ENCODE measurements at places on chromosomes 7 and 10.

GRCh38 chr7:1725766-1726630, 55.9 kb downstream of the ELFN1 start:
- DNase-seq, result no peak

GRCh38 chr10:36730316-36730715, 395.1 kb upstream of the ANKRD30A start:
- DNase-seq, result no peak

DNA sequence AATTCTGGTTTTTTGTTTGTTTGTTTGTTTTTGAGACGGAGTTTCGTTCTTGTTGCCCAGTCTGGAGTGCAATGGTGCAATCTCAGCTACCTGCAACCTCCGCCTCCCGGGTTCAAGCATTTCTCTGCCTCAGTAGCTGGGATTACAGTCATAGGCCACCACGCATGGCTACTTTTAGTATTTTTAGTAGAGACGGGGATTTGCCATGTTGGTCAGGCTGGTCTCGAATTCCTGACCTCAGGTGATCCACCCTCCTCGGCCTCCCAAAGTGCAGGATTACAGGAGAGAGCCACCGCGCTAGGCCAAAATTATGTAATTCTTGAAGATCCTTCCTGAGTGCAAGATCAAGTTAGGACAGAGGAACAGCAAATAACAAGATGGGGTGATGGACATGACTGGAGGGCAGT, 719 bp downstream of the ZNF33B start:
- no peak for DNase-seq

DNA sequence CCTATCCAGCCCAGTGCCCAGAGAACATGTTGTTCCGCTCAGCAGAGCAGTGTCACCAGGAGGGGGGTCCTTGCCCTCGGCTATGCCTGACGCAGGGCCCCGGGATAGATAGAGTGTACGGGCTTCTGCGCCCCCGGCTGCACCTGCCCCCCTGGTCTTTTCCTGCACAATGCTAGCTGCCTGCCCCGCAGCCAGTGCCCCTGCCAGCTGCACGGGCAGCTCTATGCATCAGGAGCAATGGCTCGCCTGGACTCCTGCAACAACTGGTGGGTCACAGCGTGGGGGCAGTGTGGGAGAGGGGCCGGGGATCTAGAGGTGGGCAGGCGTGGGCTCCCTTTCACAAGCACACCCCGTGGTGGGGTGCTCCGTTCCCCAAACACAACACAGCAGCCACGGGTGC, 31.4 kb upstream of the ZNF862 start:
- DNase-seq, result no peak

DNA sequence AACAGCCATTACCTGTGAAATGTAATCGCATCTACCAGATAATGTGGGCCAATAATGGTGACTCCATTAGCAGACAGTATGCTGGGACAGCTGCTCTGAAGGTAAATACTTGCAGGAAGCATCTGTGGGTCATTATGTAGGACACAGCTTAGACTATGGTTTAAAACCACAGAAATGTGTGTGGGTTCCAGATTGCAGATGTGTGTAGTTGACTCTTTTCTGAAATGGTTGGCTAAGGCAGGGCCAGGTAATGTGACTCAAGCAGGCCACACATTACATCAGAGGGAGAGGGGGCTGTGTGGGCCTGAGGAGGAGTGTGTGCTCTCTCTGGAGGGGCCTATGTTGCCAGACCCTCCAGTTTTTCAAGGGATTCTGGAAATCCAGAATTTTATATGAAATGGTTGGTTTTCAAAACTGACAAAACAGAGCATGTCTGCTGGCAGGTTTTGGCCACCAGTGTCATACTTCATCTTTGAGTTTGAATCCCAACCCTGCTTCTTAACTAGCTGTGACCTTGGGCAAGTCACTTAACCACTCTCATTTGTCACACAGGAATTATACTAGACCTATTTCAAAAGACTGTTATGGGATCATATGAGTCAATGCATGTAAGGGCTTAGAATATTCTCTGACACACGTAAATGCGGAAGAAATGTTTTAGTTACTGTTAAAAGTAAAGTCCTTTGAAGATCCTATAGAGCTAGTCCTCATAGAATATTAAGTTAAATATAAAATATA, 64.5 kb downstream of the MCMBP start:
- peak; percentile 89 for DNase-seq

DNA sequence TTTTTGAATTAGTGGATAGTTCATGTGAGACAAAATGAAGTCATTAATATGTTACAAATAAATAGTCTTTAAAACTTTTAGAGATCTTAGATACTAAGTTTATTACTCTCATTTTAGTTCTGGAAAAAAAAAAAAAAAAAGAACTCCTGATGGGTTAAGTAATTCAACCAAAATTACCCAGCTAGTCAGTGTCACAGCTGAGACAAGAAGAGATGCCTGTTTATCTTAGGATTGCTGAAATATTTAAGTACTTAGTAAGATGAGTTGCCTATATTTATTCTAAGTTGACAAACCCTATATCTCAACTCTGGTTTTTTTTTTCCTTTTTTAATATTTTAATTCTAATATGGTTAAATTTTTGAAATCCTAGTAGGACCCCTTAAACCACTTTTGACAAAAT, 781.0 kb upstream of the LRRN3 start:
- no peak for DNase-seq

DNA sequence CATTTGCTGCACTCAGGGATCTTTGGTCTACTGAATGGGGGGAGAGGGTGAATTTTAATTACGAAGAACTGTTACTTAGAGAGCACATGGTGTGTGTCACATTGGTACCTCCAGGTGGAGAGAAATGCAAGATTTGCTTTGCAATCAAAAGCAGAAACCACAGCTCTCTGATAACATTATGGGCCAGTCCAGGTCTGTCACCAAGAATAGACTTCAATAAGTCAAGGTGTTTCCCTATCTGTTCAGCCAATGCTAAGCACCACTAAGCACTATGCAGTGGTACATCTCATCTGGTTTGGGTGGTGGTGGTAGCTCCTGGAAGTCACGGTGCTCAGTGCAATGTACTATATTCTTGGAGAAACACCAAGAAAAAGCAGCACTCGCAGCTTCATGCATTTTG, 119.6 kb upstream of the AFAP1L2 start:
- no peak for DNase-seq

GRCh38 chr10:56146806-56147205, 214.3 kb downstream of the ZWINT start:
- no peak for DNase-seq

DNA sequence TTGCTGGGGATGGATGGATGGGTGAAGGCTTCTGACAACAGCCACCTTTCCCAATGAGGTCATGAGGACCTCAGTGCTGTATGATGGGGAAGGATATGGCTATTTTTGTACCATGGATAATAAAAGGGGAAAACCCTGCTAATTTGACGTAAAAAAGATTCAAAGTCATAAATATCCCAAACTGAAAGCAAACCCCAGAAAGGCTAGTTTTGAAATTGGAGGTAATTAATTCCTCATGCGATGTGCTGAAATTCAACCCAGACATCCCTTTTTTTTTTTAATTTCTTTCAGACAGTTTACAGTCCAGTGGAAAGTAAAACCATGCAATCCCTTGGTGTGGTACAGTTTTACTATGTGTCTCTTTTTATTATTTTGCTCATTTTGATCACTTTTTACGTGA, 254.5 kb upstream of the BMPER start:
- DNase-seq, result no peak

DNA sequence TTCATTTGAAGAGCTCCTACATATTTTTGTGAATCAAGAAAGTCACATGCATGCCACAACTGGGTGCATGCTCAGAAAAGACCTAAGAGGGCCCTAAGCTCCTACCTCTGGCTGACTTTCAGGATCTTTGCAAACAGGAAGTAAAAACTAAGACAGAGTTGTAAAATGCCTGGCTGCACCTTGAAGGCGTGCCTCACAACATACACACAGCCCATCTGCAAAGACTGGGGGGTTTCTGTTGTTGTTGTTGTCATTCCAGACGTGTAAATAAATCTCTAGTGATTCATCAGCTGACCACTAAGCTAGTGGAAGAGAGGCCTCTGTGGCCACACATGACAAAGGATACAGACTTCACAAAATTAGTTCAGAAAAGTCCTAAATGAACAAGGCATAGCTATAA, 31.8 kb downstream of the SMURF1 start:
- peak; percentile 67 for DNase-seq

- DNase-seq, result peak; percentile 59
Observed at GRCh38 chr7:98211221-98211675, at the start of gene BHLHA15. Gene BHLHA15 (plus strand): TSS chr7:98211439. CDS start chr7:98212310, 871 bp downstream.

DNA sequence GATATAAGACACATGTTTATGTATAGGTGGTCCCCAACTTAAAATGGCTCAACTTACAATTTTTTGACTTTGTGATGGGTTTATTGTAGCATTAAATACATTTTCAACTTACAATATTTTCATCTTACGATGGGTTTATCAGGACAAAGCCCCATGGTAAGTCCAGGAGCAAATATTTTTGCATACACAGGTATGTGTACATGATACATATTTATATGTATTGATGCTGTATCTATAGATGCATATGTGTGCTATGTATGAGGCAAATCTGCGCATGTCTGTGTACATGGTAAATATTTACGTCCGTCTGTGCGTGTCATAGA, 664 bp upstream of the UBE3C start:
- DNase-seq, result no peak

- DNase-seq, result no peak
Observed at GRCh38 chr10:129719889-129720590, 244.0 kb downstream of the EBF3 start.

DNA sequence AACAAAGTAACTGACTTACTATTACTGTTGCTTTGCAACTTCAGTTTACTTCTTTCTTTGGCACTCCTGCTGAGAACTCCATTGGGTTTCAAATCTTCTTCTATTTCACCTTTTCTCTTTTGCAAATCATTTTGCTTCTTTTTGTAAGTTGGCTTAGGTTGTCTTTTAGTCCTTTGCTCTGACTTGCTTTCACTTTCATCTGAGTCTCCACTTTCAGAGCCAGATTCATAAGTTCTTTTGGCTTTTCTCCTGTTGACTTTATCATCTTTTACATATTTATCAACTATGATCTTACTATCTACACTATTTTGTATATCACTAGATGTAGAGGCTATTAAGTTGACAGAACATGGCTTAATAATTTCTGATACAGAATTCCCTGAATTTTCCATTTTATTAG, 73.4 kb downstream of the NRBF2 start:
- no peak for DNase-seq

GRCh38 chr7:106721816-106722785, 61.1 kb upstream of the CCDC71L start:
- DNase-seq, result no peak

DNA sequence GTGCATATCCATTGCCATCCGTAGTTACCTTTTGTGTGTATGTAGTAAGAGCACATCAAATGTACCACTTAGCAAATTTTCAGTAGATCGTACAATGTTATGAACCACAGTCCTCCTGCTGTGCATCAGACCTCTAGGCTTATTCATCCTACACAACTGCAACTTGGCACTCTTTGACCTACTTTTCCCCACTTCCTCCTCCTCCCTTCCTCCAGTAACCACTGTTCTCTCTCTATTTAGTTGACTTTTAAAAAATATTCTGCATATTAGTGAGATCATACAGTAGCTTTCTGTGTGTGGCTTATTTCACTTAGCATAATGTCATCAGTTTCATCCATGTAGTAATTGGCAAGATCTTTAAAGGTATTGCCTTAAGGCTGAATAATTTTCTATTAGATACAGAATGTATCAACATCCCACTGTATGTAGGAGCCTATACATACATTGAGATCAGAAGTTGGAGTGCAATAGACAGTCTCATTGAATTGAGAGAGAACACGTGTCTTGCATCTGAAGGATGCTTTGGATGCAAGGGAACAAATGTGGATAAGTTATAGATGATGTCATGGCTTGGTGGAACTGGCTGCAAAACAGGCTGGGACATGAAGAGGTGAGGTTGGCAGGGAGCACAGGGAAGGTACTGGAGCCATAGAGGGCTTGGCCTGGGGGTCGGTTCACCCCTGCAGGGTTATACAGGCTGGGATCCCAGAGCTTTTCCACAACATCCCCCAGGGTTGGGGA, 83.0 kb upstream of the FAM180A start:
- no peak for DNase-seq

GRCh38 chr7:74455291-74455804, 1.6 kb downstream of the GTF2IRD1 start:
- DNase-seq, result peak; percentile 84

- DNase-seq, result no peak
Observed at GRCh38 chr10:43667761-43668386, 19.2 kb upstream of the ZNF32 start.

GRCh38 chr7:128155100-128155740, 85.9 kb upstream of the LEP start:
- no peak for DNase-seq

GRCh38 chr7:100894860-100895700, 608 bp downstream of the ACHE start:
- no peak for DNase-seq

DNA sequence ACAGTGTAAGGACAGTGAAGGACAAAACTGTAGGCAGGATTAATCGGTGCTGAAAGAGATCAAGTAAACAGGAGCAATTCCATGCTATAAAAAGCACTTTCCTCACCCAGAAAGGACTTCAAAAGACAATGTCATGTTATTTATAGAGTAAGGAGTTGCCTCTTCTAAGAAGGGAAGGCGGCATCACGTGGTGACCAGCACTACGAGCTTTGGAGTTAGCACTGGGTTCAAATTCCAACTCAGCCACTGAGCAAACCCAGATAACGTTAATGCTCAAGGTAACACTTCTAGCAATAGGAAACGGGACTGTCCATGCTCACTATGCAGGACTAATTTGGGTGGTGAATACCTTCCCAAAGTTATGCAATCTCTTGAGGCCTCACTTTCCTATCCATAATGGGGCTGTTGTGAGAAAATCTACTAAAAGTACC, 715 bp upstream of the PANK1 start:
- DNase-seq, result no peak

- no peak for DNase-seq
Observed at GRCh38 chr10:17278607-17279240, 50.7 kb downstream of the VIM start.

DNA sequence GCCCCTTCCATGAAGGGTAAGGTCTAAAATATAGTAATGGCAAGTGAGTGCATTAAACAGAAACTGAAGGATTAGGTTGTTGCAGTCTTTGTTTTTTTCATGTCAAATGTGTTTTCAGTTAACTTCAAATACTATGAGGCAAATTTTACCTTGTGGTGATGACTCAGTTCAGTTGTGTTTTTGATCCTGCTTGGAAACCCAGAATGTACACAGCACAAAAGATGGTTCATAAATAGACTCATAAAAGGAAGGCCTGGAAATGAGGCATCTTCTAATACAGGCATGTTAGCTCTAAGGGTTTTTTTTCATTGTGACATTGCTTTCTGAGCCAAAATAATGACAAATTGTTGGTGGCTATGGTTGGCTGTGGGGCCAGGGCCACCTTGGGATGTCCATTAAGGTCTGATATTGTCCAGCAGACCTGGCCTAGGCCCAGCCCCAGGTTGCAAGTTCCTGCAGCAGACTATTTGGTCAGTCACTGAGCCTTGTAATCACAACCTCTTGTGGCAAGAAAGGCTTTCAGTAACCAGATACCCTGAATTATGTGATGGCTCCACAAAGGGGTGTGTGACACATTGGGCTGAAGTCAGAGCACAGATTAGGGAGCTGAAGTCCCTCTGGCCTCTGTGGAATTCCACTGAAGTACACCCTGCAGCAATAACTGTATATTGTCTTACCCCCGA, 69.0 kb upstream of the SAMD8 start:
- peak; percentile 16 for DNase-seq
